Naive thymus-derived CD8-positive, alpha-beta T cell (primary cell): ENCODE measurements at places on chromosomes 7 and 10.

- DNase-seq, result peak; percentile 71
These were observed 6.3 kb upstream of the IL2RA start for GRCh38 chr10:6068422-6068821.

- no peak for DNase-seq
These were observed 1189.0 kb upstream of the LRRN3 start for GRCh38 chr7:109901926-109902325.

DNA sequence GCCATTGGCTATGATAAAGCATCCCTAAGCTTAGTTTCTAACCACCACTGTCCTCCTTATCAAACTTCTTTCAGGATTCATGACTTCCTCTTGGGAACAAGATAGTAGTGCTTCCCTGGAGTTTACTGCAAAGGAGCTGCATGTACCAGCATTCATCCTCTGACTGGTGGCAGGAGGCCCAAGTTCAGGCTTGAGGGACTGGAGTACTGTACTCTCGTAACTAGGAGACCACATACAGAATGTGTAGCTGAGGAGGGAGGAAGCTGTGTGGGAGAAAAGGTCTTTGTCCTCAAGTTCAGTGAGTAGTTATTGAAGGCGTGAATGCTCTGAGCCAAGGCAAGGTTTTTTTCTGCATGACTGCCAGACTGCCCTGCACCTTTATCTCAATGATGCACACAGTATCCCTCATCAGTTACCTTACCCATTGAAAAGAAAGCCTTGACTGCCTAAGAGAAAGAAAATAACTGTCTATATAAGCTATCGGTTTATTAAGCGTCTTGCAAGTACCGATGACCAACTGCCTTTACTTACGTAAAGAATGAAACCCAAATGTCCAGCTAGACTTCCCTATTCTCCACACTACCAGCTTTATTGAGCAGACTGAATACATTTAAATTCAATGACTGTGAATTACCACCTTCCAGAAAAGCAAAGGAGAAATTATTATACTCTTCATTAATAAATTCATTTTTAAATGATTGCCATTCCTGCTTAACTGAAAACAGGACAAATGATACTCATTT, 12.8 kb downstream of the SCRN1 start:
- DNase-seq, result no peak

DNA sequence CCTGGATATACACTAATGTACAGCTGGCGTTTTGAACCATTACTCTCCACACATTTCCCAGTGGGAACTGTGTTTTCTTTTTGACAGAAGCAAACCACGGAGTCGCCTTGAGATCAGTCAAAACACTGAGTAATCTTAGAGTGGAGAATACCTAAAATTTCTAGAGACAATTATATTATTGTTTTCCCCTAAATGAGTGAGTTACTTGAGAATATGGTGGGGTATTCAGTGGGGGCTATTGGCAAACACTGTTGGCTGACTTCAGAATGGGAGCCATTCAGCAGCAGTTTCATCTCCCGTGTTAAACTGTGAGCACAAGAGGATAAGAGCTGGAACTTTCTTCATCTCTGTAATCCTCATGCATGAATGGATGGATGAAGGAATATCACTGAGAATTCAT, 6.2 kb downstream of the IL2RA start:
- no peak for DNase-seq

GRCh38 chr7:75881436-75882095, 2.7 kb downstream of the RHBDD2 start:
- DNase-seq, result no peak

DNA sequence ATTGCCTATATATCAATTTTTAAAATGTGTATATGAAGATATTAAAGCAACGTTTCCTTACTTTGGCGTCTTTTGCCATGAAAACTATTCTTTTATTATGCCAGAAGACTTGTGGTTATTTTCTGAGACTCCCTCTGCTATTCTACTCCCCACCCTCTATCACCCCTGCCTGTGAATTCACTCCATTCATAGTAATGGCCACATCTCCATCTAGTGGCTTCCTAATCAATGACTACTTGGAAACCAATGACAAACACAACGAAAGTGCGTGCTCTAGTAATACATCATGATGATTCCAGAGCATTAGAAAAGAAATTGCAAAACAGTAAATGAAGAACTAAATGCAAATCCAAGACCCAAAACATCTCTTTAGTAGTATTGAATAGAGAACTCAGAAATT, 186.7 kb upstream of the HGF start:
- no peak for DNase-seq

DNA sequence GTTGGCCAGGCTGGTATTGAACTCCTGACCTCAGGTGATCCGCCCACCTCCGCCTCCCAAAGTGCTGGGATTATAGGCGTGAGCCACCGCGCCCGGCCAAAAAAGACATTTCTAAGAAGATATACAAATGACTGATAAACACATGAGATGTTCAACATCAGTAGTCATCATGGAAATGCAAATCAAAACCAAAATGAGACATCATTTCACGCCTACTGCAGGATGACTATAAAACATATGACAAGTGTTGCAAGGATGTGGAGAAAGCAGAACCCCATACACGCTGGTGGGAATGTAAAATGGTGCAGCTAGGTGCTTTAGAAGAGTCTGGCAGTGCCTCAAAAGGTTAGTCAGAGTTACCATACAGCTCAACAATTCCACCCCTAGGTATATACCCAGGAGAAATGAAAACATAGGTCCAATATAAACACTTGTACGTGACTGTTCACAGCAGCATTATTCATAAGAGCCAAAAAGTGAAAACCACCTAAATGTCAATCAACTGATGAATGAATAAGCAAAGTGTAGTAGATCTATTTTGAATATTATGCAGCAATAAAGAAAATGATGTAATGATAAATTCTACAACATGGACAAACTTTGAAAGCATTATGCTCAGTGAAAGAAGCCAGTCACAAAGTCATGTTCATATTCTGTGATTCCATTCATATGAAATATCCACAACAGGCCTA, 24.5 kb downstream of the TMEM209 start:
- no peak for DNase-seq
